CD4-positive, alpha-beta T cell treated with Interleukin-6 for 4 hours (primary cell): ENCODE measurements at places on chromosomes 16 and 17.

GRCh38 chr16:5736209-5736930, 638.8 kb upstream of the EEF2KMT start:
- DNase-seq: no peak

DNA sequence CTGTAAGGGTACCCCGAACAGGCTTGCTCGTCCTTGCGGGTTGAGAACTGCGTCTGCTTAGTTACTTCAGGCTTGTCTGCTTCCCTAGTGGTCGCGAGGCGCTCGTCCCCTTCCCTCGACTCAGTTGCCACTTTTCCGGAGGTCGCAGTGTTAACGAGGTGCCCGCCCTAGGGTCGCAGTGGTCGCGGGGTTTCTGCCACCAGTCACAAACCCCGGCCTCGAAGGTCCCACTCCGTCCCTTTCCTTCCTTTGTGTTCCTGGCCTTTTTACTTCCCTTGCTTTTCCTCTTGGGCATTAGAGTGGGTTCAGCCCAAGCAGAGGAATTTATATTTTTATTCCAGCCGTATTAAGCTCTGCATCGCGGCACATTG, 299 bp downstream of the NUP85 start:
- DNase-seq: no peak

GRCh38 chr17:46949291-46950174, 26.6 kb downstream of the GOSR2 start:
- DNase-seq: no peak

DNA sequence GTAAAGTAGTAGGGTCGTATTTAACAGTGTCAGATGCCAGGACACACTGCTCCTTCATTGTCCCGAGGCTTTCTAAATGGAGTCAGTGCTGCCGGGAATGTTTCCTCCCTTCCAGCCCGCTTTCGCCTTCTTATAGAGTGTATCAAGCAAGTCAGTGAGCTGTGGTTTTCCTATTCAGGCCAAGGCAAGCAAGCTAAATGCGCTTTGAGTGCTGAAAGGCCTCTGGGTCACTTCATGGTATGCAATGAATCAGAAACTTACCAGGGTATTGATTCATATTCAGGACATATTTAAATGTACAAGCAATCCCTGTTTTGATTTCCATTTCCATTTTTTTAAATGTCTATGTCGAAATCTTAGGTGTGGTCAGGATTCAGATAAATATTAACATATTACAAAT, 327.9 kb upstream of the SOX9 start:
- DNase-seq: no peak

GRCh38 chr17:1074886-1075605, 78.1 kb downstream of the TIMM22 start:
- no peak for DNase-seq

GRCh38 chr17:28346199-28346580, 10.6 kb downstream of the TNFAIP1 start:
- DNase-seq: no peak

DNA sequence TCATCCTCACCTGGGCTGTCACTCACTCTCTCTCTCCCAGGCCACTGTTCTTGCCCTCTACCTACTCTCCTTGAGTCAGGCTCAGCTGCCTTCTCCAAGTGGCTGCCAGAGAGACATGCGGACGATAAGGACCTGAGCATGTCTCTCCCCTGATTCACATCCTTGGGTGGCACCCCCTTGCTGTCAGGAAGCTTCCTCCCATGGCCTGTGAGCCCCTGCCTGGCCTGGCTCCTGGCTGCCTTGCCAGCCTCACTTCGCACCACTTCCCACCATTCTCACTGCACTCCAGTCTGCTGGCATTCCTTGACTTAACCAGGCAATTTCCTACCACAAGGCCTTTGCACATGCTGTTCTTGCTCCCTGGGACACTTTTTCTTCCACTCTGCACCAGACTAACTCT, 2.7 kb upstream of the ALDH3A1 start:
- DNase-seq: no peak

GRCh38 chr16:3755249-3755648, 37.9 kb upstream of the TRAP1 start:
- no peak for DNase-seq

GRCh38 chr16:23122144-23122543, 27.1 kb downstream of the USP31 start:
- DNase-seq: no peak

DNA sequence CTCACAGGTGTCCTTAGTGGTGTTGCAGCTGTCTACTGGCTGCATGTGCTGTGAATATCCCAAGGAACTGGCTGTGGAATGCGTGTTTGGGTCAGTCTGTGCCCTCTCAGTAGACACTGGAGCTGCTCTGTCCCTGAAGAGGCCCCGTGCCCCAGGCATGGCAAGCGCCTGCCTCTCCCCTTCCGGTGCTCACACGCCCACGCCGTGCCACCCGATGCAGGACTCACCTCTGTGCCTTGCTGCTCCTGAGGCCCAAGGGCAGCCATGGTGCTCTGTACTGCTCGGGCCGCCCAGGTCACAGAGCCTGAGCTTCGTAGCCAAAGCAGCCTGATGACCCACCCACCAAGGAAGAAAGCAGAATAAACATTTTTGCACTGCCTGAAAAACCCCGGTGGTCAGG, 10.0 kb downstream of the RGS11 start:
- no peak for DNase-seq

GRCh38 chr16:80019395-80019794, 418.9 kb upstream of the MAF start:
- DNase-seq: no peak

DNA sequence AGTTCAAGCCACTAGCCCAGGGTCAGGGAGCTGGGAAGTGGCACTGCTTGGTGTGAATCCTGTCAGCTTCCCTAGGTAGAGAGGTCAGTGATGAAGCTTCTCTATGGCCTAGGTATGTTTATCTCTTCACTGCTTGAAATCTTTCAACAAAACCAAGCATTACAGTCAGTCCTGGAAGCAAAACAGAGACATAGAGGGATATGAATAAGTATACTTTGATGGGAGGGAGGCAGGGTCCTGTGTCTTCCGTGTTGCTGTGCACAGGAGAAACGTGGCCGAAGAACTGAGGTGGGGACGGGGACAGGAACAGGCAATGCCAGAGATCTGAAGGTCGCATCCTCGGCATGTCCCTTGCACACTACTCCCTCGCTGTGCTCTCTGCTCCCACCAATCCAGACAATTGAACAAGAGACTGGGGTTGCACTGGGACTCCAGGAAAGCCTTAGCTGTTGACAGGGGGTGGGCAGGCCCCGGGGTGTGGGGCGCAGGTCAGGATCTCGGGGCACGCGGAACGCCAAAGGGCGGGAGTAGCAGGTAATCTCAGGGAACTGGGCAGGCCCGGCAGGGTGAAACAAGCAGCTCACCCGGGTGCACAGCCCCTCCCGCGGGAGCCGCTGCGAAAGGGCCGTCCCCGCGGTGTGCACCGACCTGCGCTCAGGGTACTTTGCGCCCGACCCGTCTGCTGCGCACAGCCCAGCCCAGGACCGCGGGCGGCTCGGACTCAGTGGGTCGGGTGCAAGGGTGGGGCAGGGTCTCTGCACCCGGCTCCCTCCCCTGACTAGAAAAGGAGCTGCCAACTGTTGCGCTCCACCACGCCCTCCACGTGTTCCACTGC, at the start of gene MT1H:
Gene MT1H, plus strand, starts transcription at position 810 of the 835 bp plus-strand sequence. CDS start 71 bp downstream, outside the sequence.
- no peak for DNase-seq

- no peak for DNase-seq
Measured at GRCh38 chr17:76544546-76545365, 4.9 kb downstream of the PRCD start.

- DNase-seq: no peak
Measured at GRCh38 chr17:3989041-3989886, 25.0 kb upstream of the ATP2A3 start.

GRCh38 chr17:11885051-11885450, 112.2 kb downstream of the ZNF18 start:
- DNase-seq: no peak

DNA sequence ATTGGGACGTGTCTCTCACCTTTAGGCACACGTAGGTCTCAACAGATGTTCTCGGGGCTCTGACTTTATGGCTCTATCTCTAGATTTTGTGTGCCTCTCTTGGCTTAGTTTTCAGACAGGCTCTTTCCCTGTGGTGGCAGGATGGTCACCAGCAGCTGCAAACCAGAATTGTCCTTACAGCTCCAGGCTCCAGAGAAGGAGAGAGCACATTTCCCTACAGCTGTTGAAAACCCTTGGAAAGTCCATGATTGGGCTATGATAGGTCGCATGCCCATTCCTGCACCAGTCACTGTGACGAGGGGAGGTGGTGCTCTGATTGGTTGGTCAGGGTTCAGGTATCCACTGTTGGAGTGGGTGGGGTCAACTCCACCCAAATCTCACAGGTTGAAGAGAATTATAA, 41.5 kb downstream of the SHISA9 start:
- DNase-seq: no peak

DNA sequence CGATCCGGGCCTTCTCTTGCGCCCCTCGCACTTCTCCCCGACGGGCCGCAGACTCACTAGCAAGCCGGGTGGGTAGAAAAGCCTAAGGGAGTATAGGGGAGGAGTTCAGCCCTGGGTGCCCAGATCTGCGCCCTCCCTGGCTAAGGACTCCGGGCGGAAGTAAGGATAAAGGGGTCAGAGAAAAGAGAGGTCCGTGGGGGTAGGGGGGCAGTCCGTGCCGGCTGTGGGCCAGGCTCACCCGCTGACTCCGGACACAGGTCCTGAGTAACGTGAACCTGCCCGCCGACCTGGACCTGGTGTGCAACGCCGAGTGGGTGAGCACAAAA, 1.8 kb downstream of the NAGS start:
- DNase-seq: no peak

- DNase-seq: no peak
Measured at GRCh38 chr17:68600931-68601564, at the start of gene FAM20A. TSS of gene FAM20A (minus strand) at chr17:68601367. CDS start at chr17:68600666, 701 bp downstream.

DNA sequence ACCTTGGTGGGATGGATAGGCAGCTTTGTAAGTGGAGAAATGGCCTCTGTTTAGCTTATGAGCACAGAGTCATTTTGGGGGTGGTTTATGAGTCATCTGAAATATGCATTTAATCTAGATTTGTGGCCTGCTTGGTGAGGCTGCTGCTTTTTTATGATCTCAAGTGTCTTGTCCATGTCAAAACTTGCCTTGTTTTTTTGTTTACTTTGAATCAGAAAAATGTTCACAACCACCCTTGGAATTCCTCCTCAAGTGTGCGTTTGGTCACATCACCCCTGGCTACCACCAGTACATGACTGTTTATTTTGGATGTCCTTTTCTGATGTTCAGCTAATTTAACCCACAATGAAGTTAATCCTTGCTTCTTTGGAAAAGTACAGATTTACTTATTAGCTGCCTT, 64.6 kb downstream of the FTO start:
- no peak for DNase-seq

DNA sequence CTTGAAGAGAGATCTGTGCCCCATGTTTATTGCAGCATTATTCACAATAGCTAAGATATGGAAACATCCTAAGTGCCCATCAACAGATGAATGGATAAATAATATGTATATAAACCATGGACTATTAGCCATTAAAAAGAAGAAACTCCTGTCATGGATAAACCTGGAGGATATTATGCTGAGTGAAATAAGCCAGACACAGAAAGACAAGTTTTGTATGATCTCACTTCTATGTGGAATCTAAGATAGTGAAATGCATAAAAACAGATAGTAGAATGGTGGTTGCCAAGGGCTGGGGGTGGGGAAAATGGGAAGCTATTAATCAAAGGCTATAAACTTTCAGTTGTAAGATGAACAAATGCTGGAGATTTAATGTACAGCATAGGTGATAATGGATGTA, 19.9 kb upstream of the HEATR6 start:
- DNase-seq: no peak

GRCh38 chr17:61444831-61445230, 7.4 kb upstream of the TBX4 start:
- no peak for DNase-seq

GRCh38 chr16:67016681-67017420, 12.1 kb upstream of the CBFB start:
- DNase-seq: no peak

GRCh38 chr16:12735805-12736204, 67.9 kb downstream of the CPPED1 start:
- DNase-seq: no peak

DNA sequence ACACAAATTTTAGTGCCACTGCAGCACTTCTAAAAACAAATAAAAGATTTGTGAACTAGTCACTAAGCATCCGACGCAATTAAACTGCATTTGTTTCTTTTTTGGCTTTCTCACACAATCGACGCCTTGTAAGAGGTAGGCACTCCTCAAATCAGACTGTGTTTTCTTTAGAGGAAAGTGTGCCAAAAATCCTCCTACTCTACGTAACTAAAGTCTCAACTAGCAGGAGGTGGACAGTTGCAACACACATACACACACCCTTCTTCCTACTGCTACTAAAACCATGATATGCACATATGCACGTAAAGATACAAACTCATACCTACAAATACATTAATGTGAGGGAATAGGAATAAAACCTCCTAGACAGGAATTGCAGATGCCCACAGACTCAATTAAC, 844.7 kb upstream of the SOX9 start:
- DNase-seq: no peak

- no peak for DNase-seq
Measured at GRCh38 chr17:3960764-3961163, 3.5 kb downstream of the ATP2A3 start.

GRCh38 chr17:60602385-60602742, 2.4 kb downstream of the PPM1D start:
- DNase-seq: no peak

- no peak for DNase-seq
Measured at GRCh38 chr17:29069526-29070041, 26.6 kb downstream of the PIPOX start.

DNA sequence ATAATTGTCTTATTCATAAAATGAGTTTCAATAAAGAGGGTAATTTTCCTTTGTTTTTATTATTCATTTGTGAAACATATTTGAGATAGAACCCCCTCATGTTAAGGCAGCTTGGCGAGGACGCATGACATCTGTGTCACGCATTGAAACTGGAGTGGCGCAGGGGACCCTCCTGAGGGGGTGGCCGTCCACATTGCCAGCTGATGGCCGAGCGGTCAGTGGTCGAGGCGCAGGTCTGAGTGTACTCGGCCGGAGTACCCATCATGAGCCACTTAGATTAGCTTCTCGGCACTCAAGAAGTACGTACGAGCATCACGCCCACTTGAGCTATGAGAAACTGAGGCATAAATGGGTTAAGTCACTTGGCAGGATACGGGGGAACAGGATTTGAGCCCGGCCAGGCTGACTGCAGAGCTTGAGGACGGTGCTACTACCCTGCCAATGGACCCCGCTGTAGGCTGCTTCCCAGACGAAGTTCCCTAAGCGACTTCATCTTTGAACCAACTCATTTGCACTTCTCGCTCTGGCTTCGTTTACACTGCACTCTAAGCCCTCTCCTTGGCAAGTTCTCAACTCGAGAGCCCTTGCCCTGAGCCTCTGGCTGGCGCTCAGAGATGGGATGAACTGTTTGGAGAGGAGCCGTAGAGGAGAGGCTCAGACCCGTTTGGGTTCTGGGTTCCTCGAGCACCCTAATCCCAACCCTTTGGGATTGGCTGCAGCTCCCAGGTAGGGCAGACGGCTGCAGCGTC, 91.8 kb downstream of the SDK2 start:
- no peak for DNase-seq

- no peak for DNase-seq
Measured at GRCh38 chr17:60060474-60060873, 18.2 kb downstream of the HEATR6 start.

DNA sequence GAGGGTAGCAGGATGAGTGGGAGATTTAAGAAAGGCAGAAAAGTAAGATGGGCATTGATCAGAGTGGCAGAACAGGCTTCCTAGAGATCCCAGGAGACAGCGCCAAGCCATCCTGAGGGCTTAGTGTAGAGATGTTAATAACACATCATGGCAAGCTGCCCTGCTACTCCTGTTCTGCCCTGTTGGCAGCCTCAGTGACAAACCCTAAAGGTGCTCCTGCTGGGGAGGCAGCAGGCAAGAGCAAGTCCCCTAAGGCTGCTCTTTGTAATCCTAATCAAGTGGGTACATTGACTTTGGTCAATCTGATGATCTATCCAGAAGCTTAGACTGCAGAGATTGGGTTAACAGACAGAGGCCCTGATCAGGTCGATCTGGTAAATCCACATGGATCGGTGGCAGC, 16.3 kb downstream of the ANKFN1 start:
- DNase-seq: no peak
